ENCODE measurements at places on chromosomes 13 and 19. TPM values are rescaled to one million over a fixed set of nuclear protein-coding genes. Genes with fewer than 3 reads are reported as not detected.

IGSF23 gene
- not detected for polyA plus RNA-seq

DNA sequence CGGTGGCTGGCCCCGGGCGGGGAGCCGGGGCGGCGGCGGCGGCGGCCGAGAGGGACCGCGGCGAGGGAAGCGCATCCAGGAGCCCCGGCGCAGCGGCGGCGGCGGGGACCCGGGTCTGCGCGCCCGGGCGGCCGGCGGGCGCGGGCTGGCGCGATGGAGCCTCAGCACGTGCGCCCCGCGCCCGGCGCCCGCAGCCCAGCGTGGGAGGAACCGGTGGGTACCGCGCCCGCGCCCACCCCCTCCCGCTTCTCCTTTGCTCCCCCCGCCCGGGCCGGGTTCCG, 7.8 kb upstream of the DGKH start:
- DNase-seq = no peak

ATXN8OS gene
- not detected for polyA plus RNA-seq

- no peak for DNase-seq
These were observed 387.3 kb downstream of the LIG4 start for GRCh38 chr13:107827840-107828549.

BRSK1 gene
- polyA plus RNA-seq = 6.9 TPM

NLRP7 gene
- not detected for polyA plus RNA-seq

DNA sequence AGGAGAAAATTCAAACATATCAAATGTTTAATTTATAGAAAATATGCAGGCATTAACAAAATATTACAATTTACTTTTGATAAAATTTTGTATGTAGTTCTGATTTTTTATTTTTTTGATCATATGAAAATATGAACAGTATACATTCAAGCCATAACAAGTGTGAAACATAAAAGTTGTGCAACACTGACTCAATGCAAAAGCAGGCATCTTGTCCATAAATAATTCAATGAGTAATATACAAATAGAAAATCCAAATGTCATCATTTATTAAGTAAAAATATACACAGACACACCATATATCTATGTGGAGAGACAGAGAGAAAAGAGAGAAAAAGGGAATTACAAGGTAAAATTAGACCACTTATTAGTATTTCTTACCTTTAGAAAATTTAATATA, 1183.9 kb downstream of the SLITRK1 start:
- DNase-seq = no peak

GRCh38 chr13:59229401-59229800, 934.3 kb downstream of the DIAPH3 start:
- no peak for DNase-seq

GRCh38 chr13:50286324-50286723, 271.1 kb downstream of the KCNRG start:
- DNase-seq = no peak

DNA sequence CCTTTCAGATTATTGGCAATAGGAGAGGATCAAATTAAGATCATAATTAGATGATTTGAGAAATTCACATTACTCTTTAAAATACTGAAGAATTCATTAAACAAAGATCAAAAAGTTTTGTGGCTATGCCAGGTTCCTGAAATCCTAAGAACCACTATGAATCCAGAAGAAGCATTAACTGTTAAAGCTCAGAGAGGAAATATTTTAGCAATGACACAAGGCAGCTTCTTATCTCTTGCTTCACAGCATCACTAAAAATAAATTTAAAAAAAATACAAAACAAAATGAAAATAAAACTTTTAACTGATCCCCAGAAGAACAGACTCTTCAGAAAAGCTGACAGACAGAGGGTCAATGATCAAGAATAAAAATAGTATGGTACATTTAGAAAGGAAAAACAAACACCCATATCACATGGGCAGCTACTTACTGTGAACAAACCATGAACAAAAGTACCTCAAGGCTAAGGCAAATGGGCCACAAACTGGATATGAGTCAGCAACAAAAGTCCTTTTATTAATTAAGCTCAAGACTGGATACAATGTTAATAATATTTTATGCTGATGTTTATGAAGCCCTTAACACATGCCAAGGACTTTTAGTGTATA, 19.6 kb downstream of the RNF6 start:
- no peak for DNase-seq

DNA sequence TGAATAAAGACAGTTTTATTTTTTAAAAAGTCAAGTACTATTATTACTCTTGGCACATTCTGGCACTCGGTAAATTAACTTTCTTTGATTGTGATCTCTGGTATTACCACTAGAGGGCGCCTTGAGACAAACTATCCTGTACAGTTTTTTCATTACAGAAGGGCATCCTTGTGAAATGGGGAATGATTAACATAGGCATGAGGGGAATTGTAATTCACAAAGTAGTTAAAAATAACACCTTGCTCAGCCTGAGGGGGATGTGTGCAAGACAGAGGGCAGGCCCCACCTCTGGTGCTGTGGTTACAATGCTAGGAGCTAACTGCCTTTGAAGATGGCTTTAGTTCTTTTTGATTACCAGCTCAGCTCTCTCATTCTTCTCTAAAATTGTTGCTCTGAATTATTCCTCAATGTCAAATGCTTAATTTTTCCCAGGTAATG, 24.2 kb upstream of the C1QTNF9B start:
- no peak for DNase-seq

GRCh38 chr13:107422421-107422820, 792.9 kb downstream of the LIG4 start:
- DNase-seq = no peak

DNA sequence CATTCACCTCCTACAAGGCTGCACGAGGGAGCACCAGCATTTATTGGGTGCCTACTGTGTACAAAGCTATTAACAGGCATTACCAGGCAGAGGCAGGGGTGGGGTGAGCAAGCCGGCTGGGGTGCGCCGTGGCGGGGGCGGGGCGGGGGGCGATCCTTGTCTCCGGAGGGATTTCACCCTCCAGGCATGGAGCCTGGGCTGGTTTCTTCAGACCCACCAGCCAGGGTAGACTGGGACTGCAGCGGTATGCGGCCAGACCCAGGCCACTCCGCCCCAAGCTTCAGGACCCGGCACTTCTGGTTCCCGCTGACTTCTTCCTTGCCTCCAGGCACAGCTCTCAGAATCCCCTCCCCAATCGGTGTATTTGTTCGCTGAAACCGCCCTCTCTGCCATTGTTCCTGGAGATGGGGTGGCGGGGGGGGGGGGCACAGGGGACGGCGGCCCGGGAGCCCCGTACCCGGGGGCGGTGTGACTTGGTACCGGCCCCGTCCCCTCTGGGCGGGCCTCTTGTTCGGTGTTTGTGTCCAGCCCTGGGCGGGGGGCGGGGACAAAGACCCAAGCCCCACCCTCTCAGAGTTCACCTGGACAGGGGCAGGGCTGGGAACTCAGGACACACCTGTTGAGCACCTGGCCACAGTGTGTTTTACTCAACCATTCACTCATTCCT, 14.4 kb downstream of the TJP3 start:
- no peak for DNase-seq

KLC3 gene
- polyA plus RNA-seq = 0.40 TPM

DNA sequence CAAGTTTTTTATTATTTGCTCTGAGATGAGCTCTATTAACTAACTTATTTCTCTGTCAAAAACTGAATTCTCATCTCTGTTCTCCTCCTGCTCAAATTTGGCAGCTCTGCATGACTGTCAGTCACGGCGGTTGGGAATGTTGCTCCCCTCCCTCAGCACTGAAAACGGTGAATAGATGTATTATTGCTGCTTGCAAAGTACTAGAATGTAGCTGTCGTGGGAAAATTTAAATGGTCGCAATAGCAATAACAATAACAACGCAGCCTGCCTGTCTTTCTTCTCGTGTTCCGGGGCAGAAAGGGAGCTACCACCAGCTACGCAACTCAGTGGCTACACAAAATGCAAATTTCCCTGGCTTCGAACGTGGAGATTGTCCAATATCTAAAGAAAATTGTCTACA, 125.6 kb upstream of the FRY start:
- no peak for DNase-seq

DNA sequence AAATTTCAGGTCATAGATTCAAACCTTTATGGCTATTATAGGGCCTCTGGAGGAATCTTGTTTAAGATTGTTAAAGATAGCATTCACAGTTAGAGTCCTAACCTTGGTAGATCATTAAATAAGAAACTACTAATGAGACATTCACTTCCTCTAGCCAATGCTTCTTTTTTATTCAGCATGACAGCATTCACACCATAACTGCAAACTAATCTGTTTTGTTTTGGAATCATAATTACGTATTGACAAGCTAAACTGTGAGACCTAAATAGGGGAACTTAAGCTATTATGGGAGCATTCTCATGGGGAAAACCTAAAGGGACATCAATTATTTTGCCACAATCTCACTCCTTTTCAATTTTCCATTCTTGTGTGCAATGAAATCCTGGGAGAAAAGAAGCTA, 653.8 kb downstream of the PCDH9 start:
- no peak for DNase-seq

DNA sequence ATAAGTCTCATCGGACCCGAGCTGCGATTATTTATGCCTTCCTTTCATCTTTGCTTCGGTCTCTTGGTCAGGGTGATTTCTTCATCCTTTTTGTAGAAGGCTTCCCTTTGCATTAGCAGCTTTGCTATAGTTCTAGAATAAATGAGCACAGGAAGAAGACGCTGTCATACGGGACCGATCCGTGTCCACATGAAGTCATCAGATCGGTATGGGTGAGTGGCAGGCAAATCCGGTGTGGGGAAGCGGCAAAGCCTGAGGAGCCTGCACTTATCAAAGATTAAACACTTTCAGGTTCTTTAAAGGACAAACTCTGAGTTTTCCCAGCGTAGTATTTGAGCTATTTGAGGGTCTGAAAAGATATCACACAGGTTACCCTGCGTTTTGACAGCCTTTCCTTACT, 119.3 kb downstream of the IRS2 start:
- no peak for DNase-seq

- no peak for DNase-seq
These were observed 64.3 kb downstream of the MBNL2 start for GRCh38 chr13:97286317-97287046.

CUL4A gene
- polyA plus RNA-seq = 81.0 TPM

DNA sequence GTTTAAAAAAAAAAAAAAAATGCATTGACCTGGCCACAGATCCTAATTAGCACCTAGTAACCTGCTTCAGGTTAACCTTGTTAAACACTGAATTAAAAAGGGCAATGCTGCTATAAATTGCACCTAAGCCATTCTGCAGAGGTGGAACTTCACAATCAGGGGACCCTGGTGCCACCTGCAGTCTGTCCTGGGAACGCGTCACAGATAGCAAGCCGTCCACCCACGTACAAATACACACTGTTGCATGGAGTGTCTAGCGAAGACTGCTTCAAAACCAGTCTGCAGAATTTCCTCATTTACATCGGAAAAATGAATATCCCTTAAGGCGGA, 169.3 kb downstream of the COL4A1 start:
- no peak for DNase-seq

DNA sequence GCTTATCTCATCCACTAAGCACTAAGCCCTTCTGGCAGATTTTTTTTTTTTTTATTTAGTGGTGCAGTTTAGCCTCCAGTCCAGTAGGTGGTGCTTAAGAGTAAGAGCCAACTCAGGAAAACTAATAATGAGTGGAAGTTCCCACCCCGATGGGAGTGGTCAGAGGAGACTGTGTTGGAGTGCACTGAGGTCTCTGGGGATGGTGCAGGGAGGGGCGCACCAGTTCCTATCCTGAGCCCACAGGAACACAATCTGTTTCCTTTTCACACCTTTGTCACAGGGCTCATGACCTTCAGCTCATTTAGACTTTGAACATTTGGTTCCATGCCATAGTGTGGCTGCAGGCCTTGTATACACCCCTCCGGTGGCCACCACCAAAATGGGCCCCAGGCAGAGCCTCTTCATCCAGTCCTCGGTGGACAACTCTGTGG, 367.4 kb downstream of the SPRY2 start:
- DNase-seq = no peak

- no peak for DNase-seq
These were observed 440.8 kb downstream of the TDRD3 start for GRCh38 chr13:60837806-60838205.

DNA sequence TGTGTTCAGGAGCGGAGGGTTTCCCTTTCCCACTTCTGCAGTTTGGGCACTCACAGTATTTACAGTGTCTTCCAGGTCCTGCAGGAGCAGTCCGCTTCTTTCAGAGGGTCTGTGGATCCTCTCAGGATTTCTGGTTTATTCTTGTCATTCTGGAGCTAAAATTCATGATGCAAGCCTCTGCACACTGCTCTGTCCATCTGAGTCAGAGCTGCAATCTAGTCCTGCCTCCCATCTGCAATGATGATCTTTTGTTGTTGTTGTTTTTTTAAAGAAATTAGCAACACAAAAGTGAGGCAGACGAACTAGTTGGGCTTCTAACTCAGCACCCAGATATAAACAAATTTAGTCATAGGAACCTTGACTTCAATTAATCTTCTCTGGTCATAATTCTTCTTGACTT, 86.5 kb downstream of the DLEU7 start:
- no peak for DNase-seq

DNA sequence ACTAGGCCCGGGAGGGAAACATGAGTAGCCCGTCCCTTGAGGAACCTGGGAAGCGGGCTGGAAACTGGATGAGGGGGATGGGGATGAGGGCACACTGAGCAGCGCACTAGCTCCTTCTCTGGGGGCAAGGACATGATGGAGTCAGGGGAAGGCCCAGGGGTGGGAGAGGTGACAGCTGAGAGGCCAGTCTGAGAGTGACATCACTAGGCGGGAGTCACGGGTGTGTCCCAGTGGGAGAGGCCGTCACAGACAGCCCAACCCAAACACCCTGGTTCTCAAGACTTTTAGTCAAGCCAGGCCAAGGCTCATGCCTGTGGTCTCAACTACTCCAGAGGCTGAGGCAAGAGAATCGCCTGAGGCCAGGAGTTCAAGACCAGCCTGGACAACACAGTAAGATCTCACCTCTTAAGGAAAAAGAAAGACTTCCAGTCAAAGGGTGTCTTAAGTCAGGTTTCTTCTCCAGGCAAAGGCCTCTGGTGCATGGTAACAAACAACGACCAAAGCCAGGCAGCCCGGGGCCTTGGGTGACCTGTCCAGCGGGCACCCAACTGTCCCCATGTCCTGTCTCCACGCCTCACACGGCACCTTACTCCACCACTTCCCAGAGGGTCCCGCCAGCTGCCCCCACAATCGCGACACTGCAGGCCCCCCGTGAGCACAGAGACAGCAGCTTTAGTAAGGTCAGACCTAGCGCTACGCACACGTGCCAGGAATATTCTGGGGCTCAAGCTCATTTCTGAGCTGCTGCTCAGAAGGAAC, 25.5 kb upstream of the TIMM44 start:
- DNase-seq = no peak

JUNB gene
- polyA plus RNA-seq = not detected

MEIS3 gene
- polyA plus RNA-seq = 16.5 TPM

SNAPC2 gene
- polyA plus RNA-seq = 14.8 TPM

DNA sequence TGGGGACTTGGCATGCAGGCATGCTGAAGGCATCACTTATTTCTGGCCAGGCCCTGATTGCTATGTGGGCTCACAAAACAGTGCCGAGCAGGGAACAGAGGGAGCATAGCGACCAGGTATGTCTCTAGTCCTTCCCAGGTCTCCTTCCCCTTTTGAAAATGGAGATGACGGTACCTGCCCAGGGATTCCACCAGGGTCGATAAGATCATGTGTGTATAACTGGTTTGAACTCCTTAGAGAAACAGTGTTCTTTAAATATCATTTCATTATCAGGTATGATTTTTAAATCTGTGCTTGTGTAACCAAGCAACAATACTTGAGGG, 280.6 kb downstream of the FOXO1 start:
- no peak for DNase-seq

All from muscle of arm (tissue), 14 donors.